Mesendoderm (in vitro differentiated cells): ENCODE measurements at places on chromosomes 11 and 22.
A peak's percentile ranks its signal among the peaks of the same experiment; 100 is the strongest.

DNA sequence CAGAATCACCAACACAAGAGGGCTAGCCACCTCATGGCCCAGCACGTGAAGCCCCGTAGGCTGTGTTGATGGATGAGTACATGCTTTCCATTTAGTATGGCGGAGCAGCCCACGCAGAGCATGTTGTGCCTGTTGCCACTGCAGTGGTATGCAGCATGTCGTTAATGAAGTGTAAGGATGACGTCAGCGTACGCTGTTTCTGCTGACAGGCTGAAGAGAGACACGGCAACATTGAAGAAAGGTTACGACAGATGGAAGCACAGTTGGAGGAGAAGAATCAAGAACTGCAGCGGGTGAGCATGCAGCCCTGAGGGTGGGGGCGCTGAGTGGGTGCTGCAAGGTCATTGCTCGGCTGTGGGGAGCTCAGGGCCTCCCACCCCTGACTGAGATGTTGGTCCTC, 62.8 kb downstream of the PPFIA1 start:
- DNase-seq, result peak; percentile 33

DNA sequence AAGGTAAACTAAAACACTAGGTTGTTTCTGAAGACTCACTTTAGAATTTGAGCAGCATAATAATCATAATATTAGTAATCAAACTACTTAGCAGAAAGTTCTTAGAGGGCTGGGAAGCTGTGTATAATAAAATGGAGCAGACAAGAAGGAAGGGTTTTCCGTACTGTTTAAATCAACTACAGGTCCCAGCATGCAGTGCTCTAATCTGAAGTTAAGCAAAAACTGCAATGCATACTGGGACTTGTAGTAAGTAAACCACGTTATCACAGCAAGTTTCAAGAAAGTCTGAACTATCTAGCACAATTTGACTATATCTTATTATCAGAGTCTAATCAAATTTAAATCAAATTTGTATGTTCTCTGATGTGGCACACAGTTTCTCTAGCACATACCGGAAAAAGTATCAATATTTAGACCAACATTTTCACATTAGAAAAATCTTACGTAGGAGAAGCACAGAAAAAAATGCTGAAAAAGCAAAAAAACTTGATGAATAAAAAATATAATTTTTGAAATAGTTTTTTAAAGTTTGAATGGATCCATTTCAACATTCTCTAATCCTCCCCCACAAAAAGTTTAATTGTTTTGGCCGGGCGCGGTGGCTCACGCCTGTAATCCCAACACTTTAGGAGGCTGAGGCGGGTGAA, 8.2 kb downstream of the PHF21A start:
- DNase-seq, result peak; percentile 86

DNA sequence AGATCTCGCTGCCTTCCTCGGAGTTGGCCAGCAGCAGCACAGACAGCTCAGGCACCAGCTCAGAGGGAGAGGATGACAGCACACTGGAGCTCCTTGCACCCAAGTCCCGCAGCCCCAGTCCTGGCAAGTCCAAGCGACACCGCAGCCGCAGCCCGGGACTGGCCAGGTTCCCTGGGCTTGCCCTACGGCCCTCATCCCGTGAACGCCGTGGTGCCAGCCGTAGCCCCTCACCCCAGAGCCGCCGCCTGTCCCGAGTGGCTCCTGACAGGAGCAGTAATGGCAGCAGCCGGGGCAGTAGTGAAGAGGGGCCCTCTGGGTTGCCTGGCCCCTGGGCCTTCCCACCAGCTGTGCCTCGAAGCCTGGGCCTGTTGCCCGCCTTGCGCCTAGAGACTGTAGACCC, 6.4 kb downstream of the PLA2G3 start:
- no peak for DNase-seq

DNA sequence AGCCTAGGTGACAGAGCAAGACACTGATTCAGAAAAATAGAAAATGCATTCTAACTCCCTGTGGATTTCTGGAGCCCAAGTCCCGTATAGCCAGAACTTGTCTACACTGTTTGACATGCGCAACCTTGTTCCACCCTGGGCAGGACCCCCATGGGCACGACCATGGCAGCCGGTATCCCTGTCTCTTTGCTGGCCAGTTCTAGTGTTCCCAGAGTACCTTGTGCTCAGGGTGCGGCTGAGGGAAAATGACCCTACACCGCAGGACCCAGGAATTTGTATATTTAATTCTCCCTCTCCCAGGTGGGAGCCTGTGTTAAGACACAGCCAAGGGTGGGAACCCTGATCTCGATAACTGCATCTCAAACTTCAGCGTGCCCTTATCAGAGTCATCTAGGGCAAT, 36.7 kb upstream of the RIC3 start:
- DNase-seq, result no peak

- DNase-seq, result peak; percentile 60
These were observed at the start of gene MFNG for GRCh38 chr22:37486224-37486845. TSS of gene MFNG (minus strand) at chr22:37486384. CDS start at chr22:37486177, 207 bp downstream.

DNA sequence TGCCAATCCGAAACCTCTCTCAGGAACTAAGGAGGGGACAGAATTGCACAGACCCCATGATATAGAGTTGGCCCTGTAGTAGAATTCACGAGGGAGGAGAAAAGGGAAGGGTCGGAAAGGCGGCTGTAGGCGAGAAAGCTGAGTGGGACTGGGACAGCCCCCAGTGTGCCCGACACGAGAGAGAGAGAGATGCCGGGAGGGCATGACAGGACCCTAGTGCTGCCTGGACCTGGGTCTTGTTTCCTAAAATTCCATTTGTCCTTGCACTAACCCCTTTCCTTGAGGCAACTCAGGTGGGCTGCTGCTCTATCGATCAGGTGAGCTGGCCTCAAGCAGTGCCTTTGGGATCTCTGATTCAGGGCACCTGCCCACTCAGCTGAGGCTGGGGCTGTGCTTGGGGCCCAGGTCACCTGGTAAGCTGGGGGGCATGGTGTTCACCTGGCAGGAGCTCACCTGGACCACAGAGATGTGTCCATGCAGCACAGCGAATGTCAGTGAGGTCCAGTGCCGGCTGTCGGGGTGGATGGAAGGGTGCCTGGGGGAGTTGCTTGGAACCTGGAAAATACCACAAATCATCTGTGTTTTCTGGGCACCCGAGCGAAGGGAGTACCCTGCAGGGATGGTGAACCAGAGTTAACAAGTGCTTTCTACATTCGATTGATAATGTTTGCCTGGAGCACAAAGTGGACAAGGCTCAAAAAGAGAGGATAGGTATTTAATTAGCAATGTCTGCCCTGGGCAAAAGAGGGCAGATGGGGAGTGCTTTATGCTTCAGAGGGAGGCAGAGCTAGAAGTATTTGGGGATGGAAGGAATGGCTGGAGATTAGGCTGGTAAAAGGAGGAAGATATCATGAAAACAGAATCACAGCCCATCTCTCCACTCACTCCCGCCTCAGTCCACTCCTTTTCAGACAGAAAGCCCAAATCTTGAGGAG, 61.6 kb downstream of the NAT10 start:
- DNase-seq, result no peak

- DNase-seq, result peak; percentile 48
These were observed 3.5 kb downstream of the ADM start for GRCh38 chr11:10308201-10308954.

- DNase-seq, result no peak
These were observed 35.5 kb downstream of the TREH start for GRCh38 chr11:118643995-118644345.

DNA sequence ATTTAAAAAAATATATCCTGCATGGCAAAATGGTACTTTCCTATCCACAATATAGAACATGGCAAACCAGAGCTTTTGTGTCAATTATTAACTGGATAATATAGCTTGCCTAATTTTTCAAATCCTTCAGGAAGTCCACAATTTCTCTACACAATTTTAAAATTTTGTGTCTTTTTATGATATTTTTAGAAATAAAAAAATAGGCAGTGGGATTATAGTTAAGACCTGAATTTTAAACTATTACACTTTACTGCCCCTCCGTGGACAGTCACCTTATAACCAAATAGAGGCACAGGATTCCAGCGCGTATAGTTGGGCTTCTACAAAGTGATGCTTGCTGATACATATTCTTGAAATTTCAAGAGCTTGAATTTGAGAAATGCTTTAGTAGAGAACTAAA, 2.1 kb upstream of the DMC1 start:
- DNase-seq, result peak; percentile 36

GRCh38 chr11:17929171-17929570, 83.7 kb downstream of the SERGEF start:
- DNase-seq, result no peak

DNA sequence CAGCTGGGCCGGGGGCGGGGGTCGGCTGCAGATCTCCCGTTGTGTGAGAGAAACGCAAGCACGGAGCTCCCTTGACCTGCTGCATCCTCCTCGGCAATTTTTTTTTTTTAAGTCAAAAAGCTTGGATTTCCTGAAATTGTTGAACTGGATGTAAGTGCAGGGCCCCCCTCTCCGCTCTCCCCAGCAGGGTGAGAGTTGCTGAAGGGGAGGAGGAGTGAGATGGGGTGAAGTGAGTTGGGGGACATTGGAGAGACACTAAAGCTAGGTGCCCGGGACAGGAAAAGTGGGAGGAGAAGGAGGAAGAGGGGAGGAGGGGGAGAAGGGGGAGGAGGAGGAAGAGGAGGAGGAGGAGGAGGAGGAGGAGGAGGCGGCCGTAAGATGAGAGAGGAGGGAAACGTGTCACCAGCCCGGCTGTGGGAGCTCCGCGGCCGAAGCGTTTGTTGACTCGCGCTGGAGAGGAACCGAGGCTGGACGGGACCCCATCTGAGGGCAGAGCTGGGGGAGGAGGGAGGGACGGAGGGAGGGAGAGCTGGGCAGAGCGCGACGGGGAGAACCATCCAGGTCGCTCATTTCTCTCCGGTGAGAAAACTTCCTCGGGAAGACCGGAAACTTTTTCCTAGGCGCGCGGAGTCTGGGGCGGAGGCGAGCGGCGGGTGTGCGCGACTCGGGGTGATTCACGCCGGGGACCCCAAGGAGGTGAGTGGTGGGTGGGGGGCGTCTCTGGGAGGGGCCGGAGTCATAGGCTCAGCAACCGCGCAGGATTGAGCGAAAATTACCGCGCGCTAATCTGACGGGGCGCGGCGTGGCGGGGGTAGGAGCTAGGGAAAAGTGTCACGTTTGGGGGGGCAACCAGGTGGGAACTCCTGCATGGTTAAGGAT, 80.2 kb downstream of the PRR5L start:
- DNase-seq, result peak; percentile 56

DNA sequence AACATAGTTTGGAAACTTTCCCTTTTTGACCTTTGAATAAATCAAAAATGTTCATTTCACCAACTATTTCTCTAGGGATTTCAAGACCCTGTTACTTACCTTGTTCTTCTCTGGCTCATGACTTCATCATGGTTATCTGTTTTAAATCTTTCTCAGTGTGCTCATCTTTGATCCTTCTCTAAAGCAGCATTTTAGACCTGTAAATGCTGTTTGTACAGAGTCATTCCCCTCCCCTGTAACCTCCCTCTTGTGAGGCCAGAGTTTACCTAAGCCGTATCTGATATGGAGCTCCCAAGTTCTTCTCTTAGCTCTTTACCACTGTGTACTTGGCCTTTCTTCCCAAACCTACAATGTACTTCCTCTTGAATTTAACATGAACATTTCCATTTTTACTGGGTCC, 56.0 kb downstream of the ACER3 start:
- no peak for DNase-seq

DNA sequence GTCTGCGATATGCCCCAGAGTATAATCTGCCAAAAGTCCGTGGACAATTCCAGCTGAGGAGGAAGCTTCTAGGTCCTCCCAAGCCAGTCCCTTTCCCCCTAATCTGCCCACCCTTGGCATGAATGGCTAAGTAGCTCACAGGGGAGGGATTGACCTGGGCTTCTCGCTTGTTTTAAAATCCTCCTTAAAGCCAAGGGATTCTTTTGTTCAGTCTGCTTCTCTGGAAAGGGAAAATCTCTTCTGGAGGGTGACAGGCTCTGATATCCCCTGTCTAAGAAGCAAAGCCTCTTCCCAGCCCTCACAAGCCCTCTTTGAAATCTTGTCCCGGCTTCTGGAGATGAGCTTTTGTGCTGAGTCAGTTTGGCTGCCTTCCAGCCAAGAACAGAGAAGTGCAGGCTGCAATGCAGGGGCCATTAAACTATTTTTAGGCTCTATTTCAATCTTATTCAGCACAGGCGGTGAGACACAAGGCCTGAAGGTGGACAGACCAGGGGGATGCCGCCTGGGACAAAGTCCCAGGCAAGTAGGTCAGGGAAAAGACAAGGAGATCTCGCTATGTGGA, 23.9 kb downstream of the NEFH start:
- no peak for DNase-seq

DNA sequence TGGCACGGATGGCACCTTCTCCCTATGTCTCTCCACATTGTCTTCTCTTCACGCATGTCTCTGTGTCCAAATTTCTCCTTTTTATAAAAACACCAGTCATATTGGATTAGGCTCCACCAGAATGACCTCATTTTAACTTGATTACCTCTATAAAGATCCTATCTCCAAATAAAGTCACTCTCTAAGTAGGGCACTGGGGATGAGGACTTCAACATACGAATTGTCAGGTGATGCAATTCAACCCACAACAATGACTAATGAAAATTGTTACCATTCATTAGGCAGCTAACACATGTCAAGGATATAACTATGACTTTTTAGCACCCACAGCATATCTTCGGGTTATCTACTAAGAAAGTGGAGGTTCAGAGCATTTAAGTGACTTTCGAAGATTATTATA, 55.5 kb upstream of the USP47 start:
- DNase-seq, result peak; percentile 4

GRCh38 chr11:117070016-117070415, 28.2 kb downstream of the SIK3 start:
- peak; percentile 77 for DNase-seq

- DNase-seq, result peak; percentile 12
These were observed 40.7 kb downstream of the MOB2 start for GRCh38 chr11:1445741-1446445.

DNA sequence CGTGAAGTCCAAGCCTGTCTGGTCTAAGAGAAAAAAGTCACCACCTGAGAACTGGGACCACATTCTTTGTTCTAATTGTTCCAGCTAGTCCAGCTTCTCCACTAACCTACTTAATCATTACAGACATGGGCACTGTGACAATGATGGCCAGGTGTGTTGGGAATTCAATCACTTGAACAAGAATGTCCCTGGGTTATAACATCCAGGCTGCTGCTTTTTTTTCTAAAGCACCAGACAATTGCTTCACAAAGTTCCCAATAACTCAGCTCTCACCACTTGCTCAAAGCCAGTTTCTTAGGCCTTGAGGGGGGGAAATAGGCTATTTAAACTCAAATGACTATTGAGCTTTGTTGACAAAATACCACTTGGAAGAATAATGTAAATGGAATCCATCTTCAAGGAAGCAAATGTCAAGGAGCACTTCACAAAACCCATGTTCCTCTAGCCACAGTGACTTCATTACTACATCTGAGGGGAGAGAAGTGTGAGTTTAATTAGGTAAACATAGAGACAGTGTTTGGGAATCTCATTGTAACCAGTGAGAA, 80.3 kb downstream of the ME3 start:
- peak; percentile 59 for DNase-seq

- DNase-seq, result no peak
These were observed 58.5 kb upstream of the ANO1 start for GRCh38 chr11:70019576-70020011.

DNA sequence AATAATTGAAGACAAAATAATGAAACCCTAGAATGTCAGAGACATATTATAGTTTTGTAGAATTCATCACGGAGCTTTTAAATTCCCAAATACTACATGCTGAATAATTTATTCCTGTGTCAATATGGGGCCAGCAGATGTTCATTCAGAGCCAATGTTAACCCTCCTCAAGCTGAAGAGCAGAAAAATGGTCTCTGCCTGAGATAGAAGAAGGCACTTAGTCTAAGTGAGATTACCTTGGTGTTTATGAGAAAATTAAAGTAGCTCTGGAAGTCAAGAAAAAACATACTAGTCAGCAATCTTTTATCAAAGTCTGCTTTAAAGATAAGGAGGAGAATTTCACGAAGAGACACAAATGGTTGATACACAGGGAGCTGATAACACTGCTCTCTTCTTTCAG, 328.2 kb downstream of the TTC28 start:
- peak; percentile 77 for DNase-seq
